BJ (cell line): ENCODE measurements at places on chromosomes 4 and X. TPM values are rescaled to one million over a fixed set of nuclear protein-coding genes. Genes with fewer than 3 reads are reported as not detected.

- DNase-seq: no peak
Measured at GRCh38 chr4:90840828-90841227, 713.6 kb downstream of the CCSER1 start.

GRCh38 chr4:121397941-121398601, 17.3 kb upstream of the QRFPR start:
- DNase-seq: no peak

DNA sequence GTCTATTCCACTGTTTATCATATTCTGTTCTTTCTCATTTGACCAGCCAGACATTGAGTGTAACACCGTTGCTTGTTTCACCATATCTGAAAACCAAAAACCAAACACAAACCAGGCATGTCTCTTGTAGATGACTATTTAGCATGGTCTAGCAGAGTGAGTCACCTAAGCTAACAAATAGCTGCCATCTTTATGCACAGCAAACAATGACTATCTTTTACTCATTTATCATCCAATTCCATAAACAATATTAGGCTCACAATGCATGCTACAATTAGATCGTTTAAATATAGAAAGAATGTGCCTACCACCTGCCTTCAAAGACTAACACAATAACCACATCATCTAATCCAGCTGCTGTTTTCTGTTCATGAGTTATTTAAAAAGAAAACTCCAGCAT, 495.4 kb downstream of the PCDH19 start:
- no peak for DNase-seq

- no peak for DNase-seq
Measured at GRCh38 chr4:170256807-170257206, 167.1 kb upstream of the AADAT start.

The IL1RAPL1 gene
- 0.02 and 0.10 TPM in 2 replicates for polyA plus RNA-seq

The UNC5C gene
- polyA plus RNA-seq: not detected in 2 replicates
